IPS-NIHi11 (cell line): ENCODE measurements at places on chromosomes 1 and 21.

DNA sequence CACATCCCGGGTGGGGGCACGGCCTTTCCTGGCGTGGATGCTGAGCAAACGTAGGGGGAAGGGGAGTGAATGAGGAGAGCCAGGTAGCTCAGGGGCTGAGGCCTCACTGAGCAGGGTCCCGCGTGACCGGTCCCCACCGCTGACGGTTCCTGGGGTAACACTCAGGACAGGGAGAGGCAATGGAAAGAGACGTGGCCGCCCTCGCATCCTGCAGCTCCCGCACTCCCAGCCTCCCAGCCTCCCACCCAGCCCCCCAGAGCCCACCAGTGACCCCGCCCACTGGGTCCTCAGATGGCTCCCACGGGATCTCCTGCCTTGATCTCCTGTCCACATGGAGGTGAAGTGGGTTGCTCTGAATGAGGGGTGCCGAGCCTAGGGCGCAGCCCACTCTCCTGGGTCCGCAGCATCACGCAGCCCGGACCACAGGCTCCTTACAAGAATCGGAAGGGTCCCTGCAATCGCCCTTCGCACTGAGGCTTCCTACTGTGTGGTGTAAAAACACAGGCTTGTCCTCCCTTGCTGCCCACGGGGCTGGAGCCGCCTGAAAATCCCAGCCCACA is 2.4 kb downstream of the TSPEAR start:
- DNase-seq: no peak

GRCh38 chr1:231943084-231943483 is 316.5 kb downstream of the DISC1 start:
- DNase-seq: no peak

- DNase-seq: no peak
Measured at GRCh38 chr1:85174503-85174902, 26.3 kb downstream of the SYDE2 start.

DNA sequence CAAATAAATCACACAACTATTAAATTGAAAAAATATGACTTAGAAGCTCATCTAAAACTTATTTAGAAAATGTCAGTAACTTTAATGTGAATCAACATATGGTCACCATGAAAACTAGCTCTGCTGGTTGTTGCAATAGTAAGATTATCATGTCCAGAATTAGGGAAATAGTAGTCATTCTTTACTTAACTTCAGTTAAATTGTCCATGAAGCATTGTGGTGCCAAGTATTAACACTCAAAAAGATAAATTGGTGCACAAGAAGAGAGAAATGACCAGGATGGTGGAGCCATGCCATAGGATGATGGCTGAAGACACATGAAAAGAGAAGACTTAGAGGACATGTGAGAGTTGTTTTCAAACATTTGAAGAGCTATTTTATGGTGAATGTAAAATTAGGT is 130.2 kb upstream of the PTGFR start:
- no peak for DNase-seq

DNA sequence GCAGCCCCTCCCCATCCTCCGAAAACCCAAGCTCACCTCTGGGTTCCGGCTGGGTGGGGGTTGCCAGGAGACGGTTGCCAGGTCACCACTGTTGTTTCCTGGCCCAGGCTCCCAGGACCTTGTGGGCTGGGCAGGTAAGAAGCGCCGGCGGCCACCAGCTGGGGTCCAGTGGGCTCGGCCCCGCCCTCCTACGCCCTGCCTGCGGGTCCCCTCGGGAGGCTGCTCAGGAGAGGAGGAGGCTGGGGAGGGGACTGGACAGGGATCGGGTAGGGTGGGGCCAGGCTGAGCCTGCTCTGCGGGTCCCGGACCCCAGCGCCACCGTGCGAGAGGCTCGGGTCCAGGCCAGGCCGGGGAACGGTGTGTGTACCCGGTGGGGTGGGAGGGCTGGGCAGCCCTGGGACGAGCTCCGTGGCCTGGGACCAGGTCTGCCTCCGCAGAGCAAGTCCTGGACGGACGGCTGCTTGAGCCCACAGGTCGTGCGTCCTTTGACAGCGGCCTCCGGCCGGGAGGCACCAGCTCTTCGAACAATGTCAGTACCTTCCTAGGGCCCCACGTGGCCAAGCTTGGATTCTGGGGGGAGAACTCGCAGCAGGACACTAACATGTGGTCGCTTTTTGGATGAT is at the start of gene TTLL10:
Gene TTLL10, plus strand, starts transcription at position 88 of the 623 bp plus-strand sequence. CDS start 5,336 bp downstream, outside the sequence.
- peak; percentile 71 for DNase-seq

DNA sequence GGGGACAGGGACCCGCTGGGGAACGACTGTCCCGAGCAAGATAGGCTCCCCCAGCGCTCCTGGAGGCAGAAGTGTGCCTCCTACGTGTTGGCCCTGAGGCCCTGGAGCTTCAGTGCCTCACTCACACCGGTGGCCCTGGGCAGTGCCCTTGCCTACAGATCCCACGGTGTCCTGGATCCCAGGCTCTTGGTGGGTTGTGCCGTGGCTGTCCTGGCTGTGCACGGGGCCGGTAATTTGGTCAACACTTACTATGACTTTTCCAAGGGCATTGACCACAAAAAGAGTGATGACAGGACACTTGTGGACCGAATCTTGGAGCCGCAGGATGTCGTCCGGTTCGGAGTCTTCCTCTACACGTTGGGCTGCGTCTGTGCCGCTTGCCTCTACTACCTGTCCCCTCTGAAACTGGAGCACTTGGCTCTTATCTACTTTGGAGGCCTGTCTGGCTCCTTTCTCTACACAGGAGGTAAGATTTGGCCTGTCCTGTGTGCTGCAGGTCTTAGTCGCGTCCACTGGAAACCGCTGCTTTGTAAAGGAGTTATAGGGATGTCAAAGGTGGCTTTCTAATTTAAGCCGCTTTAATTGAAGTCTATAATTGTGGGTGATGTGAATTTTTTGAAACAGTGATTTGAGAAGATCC is 717 bp downstream of the UBIAD1 start:
- DNase-seq: no peak
